ENCODE measurements at places on chromosomes 16 and 17. TPM values are rescaled to one million over a fixed set of nuclear protein-coding genes. Genes with fewer than 3 reads are reported as not detected.
A peak's percentile ranks its signal among the peaks of the same experiment; 100 is the strongest.

- no peak for DNase-seq
Measured at GRCh38 chr17:75079023-75079373, 8.8 kb upstream of the SLC16A5 start.

- no peak for DNase-seq
Measured at GRCh38 chr17:80967404-80967872, 24.2 kb upstream of the CHMP6 start.

GRCh38 chr17:82219083-82219482 lies 6.4 kb upstream of the CCDC57 start:
- DNase-seq = no peak

DNA sequence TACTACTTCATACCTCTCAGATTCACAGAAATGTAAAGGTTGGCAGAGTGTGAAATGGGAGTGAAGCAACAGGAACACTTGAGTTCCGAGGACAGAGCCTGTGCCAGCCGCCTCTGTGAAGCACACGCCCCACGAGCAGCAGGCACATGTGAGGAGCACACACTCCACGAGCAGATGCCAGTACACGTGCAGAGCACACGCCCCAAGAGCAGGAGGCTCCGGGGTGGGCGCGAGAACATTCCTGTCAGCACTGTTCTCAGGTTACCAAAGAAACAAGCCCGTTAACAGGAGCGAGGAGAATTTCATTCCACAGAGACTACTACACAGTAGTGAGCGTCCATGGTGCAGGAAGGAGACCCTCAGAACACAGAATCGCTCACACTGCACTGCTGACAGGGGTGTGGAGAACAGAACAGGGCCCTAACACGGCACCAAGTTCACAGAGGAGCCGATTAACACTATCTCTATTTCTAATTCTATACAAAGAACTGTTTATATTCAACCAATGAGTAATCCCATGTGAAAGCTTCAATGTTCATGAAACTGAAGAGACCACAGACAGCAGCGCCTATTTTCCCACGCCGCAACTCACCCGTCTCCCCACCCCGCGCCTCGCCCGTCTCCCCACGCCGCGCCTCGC lies 40.1 kb downstream of the KLHDC4 start:
- no peak for DNase-seq

GRCh38 chr16:1460602-1461138 lies 14.2 kb downstream of the CLCN7 start:
- no peak for DNase-seq

DNA sequence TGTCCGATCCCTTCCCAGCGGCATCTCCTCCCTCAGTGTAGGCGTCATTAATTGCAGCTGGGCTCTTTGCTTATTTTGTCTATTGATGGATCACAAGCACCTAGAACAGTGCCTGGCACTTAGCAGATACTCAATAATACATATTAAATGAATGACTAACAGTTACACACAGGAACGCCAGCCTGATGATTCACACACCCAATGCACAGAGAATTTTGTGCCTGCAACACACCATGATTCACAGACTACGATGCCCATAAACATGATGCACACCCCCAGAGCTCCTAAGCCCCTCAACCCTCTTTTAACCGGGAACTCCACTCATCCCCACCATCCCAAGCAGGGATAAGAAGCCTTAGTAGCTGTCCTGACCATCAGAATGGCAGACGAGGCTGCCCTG lies 66.6 kb upstream of the TMEM97 start:
- DNase-seq = no peak

GRCh38 chr16:72458035-72458434 lies 286.1 kb upstream of the PMFBP1 start:
- DNase-seq = no peak

DNA sequence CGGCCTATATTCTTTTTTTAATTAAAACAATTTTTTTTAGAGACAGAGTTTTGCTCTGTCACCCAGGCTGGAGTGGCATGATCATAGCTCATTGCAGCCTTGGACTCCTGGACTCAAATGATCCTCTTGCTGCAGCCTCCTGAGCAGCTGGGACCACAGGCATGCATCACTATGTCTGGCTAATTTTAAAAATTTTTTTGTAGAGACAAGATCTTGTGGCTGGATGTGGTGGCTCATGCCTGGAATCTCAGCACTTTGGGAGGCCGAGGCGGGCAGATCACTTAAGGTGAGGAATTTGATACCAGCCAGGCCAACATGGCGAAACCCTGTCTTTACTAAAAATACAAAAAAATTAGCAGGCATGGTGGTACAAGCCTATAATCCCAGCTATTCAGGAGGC lies 54.8 kb upstream of the MSI2 start:
- DNase-seq = no peak

GRCh38 chr16:1261131-1261892 lies 5.4 kb downstream of the TPSD1 start:
- no peak for DNase-seq

DNA sequence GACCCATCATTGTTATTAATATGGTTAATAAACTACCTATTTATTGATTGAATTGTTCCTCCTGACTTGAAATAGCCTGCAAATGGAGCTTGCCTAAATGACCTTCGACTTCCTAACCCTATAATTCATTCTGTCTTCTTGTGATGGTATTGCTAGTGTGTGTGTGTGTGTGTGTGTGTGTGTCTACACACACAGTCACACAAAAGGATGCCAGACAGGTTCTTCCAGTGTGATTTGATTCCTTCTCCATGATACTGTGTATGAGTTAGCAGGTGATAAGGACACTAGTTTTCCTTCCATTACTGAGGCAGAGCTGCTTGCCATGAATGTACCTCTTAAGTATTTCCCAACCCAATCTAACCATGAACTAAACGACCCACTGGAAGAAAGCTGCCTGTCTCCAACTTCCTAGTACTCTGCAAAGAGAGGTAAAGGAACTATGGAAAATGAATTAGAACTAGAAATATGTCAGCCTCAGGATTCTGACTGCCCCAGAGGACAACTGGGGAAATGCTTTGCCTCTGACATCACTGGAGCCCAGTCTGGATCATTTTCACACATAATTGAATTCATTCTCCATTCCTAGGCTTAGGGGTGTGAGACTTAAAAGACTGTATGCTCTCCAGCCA lies 3.5 kb upstream of the CDC6 start:
- no peak for DNase-seq

DNA sequence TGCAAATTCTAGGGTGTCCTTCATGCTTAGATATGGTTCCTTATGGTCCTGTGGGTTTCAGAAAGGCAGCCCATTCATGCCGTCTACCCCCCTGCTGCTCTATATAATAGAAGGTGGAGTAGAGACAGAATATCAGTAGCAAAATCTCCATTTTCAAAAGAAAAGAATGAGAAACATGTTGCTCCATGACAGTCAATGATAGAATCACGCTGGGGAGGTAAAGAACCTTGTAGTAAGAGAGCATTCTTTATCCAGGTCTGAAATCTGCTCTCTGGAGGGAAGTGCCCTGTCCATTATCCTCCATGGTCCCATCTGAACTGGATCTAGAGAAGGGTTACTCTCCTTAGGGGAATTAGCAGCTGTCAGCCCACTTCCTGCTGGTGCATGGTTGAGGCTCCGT lies 272.8 kb downstream of the WWOX start:
- no peak for DNase-seq

DNA sequence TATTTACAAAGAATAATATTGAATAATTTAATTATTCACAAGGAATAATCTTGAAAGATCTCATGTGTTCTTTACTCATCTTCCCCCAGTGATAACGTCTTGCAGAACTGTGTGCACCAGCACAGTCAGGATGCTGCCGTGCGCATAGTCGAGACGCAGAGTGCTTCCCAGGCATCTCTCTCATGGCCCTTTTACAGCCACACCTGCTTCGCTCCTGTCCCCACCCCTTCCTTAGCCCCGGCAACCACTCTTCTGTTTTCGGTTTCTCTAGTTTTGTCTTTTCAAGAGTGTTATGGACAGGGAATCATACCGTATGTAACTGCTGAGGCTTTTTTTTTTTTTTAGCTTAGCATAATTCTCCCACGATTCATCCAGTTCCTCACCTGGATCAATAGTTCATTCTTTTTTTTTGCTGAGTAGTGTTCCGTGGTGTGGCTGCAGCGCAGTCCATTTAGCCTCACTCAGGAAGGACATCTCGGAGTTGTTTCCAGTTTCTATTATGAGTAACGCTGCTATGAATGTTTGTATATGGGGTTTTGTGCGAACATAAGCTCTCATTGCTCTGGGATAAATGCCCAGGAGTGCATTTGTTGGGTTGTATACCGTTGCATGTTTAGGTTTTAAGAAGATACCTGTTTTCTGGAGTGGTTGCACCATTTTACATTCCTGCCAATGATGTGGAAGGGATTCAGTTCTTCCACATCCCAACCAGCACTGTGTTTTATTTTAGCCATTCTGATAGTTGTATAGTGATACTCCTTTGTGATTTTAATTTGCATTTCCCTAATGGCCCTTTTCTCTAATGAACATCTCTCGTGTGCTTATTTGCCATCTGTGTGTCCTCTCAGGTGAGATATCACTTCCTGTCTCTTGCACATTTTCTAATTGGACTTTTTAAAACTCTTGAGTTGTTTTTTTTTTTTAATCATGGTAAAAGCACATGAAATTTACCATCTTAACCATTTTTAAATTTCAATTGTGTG lies 47.6 kb downstream of the SEC14L1 start:
- DNase-seq = peak; percentile 23

GRCh38 chr17:56819431-56820145 lies 14.1 kb downstream of the C17orf67 start:
- DNase-seq = peak; percentile 74

- no peak for DNase-seq
Measured at GRCh38 chr17:73272906-73273218, 11.2 kb upstream of the CPSF4L start.

DNA sequence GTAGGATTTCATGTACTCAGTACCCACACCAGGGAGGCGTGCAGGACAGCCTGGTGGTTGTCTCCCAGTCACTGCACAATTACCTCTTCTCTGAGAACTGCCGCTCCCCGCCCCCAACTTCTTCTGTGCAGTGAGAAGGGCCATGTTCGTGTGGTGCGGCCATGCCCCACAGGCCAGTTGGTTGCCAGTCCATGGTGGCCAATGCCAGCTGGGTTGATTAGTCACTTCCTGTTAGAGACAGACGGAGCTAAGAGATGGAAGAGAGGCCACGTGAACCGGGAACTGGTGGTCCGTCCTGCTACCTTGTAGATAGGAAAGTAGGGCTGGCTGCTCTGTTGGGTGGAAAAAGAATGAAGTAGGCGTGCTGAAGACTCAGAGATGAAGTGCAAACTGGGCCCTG lies 206.5 kb downstream of the ABCC12 start:
- DNase-seq = no peak

DNA sequence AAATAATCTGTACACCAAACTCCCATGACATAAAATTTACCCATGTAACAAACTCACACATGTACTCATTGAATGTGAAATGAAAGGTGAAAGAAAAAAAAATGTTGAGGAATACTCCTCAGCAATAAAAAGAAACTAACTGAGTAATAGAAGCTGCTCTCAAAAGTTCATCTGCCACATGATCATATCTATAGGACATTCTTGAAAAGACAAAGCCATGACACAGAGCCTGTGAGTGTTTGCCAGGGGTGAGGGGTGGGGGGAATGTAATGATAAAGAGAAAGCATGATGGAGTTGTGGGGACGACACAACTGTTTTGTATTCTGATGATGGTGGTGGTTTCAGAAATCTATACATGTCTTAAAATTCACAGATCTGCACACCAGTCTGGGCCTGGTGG lies 52.2 kb upstream of the TMC5 start:
- DNase-seq = no peak

GRCh38 chr16:28540346-28540745 lies 1.6 kb upstream of the NUPR1 start:
- no peak for DNase-seq

- no peak for DNase-seq
Measured at GRCh38 chr17:16926061-16926511, 45.8 kb downstream of the TNFRSF13B start.

DNA sequence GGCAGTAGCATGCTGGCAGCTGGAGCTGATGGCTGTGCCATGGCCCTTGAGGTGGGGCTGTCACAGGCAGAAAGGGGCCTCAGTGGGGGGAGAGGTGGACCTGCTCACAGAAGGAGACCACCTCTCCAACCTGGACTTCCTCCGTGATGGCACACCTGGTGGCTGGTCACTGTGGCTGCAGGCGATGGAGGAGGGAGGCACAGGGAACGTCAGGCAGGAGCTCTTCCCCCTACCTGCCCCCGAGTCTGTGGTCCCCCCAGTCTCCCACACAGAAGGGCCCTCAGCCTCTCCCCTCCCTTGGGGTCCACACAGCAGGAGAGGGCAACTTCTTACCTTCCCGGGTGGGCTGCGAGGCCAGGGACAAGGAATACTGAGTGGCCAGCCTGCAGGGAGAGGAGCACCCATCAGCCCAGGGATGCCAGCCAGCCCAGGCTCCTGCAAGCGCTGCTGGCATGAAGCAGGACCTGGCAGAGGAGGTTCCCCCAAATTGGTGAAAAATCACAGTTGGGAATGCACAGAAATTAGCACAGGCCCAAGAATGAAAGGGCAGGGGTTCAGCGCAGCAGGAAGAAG lies 96.5 kb downstream of the GOSR1 start:
- no peak for DNase-seq

- peak; percentile 50 for DNase-seq
Measured at GRCh38 chr17:50129728-50130558, at the start of gene SAMD14. Gene SAMD14 (minus strand): TSS chr17:50130160. CDS start chr17:50124959, 5,201 bp downstream.

GRCh38 chr16:58459344-58460218 lies 40.4 kb upstream of the NDRG4 start:
- peak; percentile 51 for DNase-seq

GRCh38 chr17:44792276-44792675 lies 33.5 kb downstream of the ADAM11 start:
- DNase-seq = no peak

GRCh38 chr17:60060474-60060873 lies 18.2 kb downstream of the HEATR6 start:
- DNase-seq = no peak

DNA sequence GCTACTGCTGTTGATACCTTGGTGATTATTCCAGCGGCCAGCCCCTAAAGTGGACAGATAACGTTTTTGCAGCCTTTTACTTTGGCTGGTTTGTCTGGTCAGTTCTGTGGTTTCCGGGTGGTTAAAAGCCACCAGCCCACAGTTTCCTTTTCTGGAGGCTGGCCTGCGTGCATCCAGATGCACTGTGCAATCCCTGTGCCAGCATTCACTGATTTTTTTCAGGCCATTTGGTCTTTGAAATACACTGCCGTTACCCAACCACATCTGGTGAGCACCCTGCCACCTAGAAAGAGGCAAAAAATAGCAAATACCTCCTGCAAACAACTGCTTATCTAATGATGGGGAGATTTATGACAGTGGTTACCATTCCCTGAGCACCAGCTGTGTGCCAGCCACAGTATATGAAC lies 797 bp downstream of the NUDT7 start:
- peak; percentile 24 for DNase-seq

MMP15 gene
- 1.1 TPM for total RNA-seq

HS3ST3A1 gene
- 2.5 TPM for total RNA-seq

STAT5A gene
- total RNA-seq = 88.4 TPM

HYDIN gene
- not detected for total RNA-seq

KRT36 gene
- total RNA-seq = not detected

ENPP7 gene
- total RNA-seq = not detected

NTN1 gene
- not detected for total RNA-seq

PERCC1 gene
- not detected for total RNA-seq

ADAM11 gene
- total RNA-seq = 0.28 TPM

All from activated CD4-positive, alpha-beta memory T cell treated with anti-CD3 and anti-CD28 coated beads, Interleukin-2, amount 10 ng/mL, durations not matched to agents 7 days and 5 days (primary cell).